Stimulated activated CD8-positive, alpha-beta memory T cell treated with anti-CD3 and anti-CD28 coated beads, Interleukin-4, amount 100 ng/mL, for 1 hour (primary cell): ENCODE measurements at places on chromosomes 7 and 10.

DNA sequence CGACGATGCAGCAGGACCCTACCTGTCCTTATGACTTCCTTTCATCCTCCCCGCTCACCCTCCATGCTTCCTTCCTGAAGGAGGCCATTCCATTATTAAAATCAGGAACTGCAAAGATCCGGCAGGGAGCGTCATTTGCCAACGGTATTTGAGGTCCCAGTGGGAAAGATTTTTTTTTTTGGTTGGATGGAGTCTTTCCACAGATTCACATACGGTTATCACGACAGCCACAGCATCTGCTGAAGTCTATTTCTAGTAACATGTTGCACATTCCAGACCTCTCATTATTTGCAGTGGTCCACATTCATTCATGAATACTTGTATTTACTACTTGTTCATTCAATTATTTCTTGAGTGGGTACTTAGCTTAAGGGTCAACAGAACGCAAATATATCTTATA lies 94.7 kb upstream of the LYZL2 start:
- no peak for DNase-seq

DNA sequence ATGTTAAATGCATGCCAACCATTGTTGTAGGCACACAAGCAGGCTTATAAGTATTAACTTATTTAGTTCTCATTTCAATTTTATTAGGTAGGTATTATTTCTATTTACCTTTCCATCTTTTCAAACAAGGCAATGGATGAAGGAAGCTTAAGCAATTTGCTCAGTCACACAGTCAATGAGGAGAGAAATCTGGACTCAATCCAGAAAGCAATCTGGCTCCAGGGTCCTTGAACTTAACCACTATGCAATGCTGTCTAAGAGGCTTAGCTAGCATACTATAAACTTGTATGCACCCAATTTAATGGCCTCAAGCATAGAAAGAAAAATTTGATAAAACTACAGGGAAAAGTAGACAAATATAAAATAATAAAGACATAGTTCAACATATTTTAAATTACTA lies 88.6 kb downstream of the VWDE start:
- no peak for DNase-seq

DNA sequence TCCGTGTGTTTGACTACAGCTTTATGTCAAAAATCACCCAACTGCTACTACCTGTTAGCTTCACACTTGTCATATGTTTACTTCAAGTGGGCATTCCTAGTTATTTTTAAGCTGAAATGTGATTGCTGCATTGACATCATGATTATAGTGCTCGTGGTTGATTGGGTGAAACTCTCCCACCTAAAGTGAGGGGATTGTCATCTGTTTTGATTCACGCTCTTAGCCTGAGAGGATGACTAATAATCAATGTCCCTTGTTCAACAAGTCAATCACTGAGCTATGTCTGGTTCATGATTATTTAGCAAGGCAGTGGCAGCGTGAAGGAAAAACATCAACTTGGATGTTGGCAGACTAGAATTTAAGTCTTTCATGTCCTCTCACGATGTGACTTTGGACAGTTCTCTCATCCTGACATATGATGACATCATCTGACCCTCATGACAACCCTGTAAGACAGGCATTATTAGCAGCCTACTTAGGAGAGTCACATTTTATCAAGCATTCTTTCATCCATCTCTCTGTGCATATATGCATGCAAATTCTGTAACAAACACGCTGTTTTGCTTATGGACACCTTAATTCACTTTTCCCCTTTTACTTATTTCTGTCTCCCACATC lies 352.6 kb upstream of the ZMIZ1 start:
- DNase-seq: no peak

GRCh38 chr10:61076572-61077114 lies 132.7 kb upstream of the RHOBTB1 start:
- DNase-seq: no peak

GRCh38 chr7:132024290-132024689 lies 467.9 kb upstream of the PODXL start:
- DNase-seq: no peak

DNA sequence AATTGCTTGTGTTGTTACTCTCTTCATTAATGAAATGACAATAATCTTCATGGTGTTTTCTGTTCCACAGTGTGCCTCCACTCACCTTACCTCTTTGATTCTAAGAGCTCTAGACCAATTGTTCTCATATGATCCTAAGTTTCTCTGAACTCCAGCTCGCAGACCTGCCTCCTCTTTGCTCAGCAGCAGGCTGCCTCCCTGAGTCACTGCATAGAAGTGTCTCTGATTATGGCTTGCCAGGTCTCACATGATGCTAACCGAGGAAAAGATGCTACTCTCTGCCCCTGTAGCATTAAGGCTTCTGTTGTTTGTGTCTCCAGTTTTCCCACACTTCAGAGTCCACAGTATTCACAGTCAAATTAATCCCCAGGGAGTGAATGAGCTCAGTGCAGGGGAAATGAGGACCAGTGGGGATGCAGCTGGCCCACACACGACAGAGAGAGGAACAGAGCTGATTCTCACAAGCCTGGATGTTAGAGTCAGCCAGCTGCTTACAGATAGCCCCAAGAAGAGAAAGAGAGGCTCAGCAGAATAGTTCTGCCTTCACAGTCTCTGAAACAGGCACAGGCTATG lies 145.9 kb upstream of the EGR2 start:
- DNase-seq: no peak

DNA sequence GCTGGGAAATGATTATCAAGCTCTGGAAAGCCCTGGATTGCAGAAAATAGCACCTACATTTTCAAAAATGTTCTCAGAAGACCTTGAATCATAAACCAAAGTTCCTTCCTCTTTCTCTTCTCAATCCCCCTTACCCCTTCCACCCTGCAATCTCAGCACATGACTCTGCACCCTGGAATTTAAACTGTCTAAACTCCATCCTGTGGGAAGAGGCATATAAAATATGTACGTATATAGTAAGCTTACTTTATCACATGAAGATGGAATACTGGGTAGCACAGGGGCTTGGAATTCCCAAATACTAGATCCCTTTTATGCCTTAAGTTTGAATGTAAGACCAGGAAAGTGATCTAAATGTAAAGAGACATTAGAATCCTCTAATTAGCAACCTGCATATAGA lies 7.7 kb downstream of the AGMO start:
- no peak for DNase-seq

DNA sequence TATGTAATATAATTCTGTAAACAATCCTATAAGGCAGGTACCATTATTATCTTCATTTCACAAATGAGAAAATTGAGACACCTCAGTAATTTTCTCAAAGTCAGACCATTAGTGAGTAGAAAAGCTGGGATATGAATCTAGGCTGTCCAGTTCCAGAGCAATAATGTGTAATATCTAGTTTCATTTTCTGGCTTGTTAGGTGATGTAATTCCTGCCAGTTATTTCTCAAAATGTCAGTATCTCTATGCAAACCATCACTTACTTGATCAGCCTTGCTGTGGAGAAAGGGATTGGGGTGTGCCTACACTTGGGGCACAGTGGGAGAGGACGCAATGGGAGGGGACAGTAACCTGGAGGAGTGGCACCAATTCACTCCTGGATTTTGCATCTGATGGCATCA lies 157.5 kb downstream of the LYZL1 start:
- DNase-seq: no peak

DNA sequence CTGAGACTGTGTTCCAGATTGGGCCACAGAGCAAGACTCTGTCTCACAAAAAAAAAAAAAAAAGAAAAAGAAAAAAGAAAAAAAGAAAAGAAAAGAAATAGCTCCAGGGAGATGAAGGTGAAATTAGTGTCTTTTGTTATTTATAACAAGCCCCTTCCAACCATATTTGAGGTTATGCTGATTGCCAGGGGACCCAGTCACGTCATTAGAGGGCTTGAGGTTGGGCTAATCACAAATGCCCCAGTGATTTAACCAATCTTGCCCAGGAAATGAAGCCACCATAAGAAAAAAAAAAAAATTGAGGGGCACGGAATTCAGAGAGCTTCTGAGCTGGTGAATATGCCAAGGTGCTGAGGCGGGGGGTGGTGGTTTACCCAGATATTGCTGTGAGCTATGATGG lies 11.3 kb upstream of the RNF216 start:
- DNase-seq: no peak

DNA sequence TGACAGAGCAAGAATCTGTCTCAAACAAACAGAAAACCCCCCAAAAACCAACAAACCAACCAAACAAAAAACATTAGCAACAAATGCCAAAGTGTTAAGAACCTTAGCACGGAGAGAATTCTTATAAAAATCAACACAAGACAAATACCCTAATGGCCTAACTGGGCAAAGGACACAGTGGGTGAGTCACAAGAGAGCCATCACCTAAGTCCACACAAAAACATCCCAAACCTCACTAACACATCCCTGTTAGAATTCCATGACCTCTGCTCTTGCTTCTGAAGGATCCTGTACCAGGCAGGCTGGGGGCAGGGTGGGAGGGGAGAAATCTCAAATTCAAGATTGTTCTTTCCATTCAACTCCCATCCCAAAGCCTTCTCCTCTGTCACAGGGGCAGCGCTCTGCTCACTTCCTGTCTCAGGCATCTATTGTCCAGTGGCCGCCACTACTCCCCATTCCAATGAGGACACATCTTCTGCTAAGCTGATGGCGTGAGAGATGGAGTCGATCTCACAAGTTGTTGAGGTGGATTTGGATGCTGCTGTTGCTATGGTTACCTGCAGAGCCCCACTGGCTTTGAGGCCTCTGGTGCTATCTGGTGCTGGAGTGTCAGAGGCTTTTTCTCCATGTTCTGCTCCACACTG lies 9.2 kb downstream of the IL15RA start:
- no peak for DNase-seq

DNA sequence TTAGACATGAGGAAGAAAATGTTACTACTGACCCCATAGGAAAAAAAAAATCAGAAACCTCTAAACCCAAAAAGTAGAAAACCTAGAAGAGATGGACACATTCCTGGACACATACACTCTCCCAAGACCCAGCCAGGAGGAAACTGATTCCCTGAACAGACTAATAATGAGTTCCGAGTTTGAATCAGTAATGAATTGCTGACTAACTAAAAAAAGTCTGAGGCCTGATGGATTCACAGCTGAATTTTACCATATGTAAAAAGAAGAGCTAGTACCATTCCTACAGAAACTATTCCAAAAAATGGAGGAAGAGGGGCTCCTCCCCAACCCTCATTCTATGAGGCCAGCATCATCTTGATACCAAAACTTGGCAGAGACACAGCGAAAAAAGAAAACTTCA lies 75.8 kb downstream of the HBP1 start:
- DNase-seq: no peak

- no peak for DNase-seq
These were observed 8.8 kb upstream of the SPAM1 start for GRCh38 chr7:123916240-123916724.

DNA sequence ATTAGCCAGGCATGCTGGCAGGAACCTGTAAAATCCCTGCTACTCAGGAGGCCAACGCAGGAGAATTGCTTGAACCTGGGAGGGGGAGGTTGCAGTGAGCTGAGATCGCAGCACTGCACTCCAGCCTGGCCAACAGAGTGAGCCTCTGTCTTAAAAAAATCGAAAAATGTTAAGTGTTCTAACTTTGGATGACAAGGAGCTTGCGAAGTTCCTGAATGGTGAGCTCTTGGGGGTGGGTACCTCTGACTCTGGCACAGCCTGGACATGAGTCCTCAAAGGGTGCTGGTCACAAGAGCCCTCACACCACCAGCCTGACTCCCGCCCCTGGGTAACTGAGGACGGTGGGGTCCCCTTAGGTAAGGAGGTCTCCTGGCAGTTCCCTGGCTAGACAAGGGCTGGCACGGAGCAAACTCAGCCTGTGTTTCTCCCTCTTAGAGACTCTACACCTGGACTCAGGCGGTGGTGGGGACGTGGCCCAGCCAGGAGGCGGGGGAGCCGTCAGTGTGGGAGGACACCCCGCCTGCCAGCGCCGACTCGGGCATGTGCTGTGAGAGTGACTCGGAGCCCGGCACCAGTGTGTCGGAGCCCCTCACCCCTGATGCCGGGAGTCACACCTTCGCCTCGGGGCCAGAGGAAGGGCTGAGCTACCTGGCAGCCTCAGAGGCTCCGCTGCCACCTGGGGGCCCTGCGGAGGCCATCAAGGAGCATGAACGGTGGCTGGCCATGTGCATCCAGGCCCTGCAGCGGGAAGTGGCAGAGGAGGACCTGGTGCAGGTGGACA lies 24.1 kb downstream of the AMZ1 start:
- no peak for DNase-seq

DNA sequence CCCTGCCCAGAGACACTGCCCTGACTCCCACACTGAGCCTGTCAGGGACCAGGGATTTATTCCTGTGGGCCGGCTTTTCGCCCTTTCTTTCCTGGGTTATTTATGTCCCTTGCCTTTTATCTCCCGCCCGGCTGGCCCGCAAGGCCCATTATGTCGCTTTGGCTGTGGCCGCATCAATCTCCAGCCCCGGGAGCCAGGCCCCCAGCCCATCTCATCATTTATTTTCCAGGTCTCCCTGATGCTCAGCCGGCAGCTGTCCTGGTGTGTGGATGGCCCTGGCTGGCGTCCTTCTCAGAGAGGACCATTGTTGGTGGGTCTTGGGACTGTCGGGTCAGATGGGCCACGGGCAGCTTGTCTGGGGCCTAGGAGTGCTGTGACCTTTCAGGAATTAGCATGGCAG lies 82.3 kb downstream of the FAM241B start:
- DNase-seq: no peak

- no peak for DNase-seq
These were observed 86.3 kb downstream of the RAB11FIP2 start for GRCh38 chr10:117960345-117960935.

DNA sequence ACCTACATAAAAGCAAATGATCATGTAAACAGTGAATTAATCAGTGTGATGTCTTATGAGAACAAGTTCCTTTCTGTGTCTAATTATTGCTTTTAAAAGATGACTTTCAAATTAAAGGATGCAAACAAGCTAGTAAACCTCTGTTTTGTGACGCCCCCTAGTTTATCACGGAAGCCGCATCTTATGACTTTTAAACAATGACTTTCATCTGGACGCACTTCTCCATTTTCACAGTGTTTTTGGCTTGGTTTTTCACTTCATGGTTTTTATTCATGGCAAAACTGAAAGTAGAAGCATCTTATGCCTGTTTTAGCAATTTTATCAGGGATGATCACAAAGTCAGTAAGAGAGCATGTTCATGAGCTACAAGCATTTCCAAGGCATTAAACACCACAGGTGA lies 35.0 kb downstream of the ITGA8 start:
- DNase-seq: no peak
